ENCODE measurements at places on chromosomes 3 and 15. TPM values are rescaled to one million over a fixed set of nuclear protein-coding genes. Genes with fewer than 3 reads are reported as not detected.

The BUB1B gene
- 70.8 TPM for total RNA-seq

The UBE2E2 gene
- 6.4 TPM for total RNA-seq

The OIP5 gene
- total RNA-seq, result 15.1 TPM

The CLDN18 gene
- not detected for total RNA-seq

The RPL39L gene
- 6.3 TPM for total RNA-seq

The CCDC54 gene
- total RNA-seq, result not detected

The BFSP2 gene
- total RNA-seq, result not detected

The SMAD6 gene
- total RNA-seq, result 0.33 TPM

The MEX3B gene
- total RNA-seq, result 0.83 TPM

The EPHB3 gene
- total RNA-seq, result not detected

The LIPC gene
- 1.5 TPM for total RNA-seq

All from natural killer cell treated with Interleukin-12 subunit alpha and Interleukin-12 subunit beta and Interleukin-15 and Interleukin-18, amount 100 ng/mL, for 72 hours (primary cell).